Endothelial cell of umbilical vein (primary cell): ENCODE measurements at places on chromosomes 5 and 9. TPM values are rescaled to one million over a fixed set of nuclear protein-coding genes. Genes with fewer than 3 reads are reported as not detected.

DNA sequence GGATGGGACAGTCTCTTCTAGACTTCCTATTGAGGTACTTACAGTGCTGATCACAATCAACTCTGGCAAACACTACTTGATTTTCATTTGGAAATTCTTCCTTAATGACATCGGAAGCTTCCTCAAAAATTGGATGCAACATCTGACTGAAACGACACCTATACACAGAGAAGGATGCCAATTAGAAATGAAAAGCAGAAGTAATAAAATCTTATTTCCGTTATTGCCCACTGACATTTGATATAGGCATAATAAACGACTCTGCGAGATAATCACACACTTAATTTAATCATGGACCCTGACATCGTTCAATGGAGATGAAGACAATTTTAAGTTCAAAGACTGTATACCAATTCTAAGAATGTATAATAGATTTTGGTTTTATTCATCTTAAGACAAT lies 46.4 kb downstream of the ERP44 start:
- no peak for DNase-seq
- no peaks in the 10 kb centered on the region for H3K36me3 ChIP-seq
- no peak overlapping the region for H3K4me3 ChIP-seq
- no peaks in the 10 kb centered on the region for H3K27me3 ChIP-seq
- no peak overlapping the region for H3K27ac ChIP-seq

GRCh38 chr5:162638849-162639248 lies 571.3 kb downstream of the GABRG2 start:
- no peak for DNase-seq
- no peak overlapping the region for H3K27ac ChIP-seq
- H3K4me1 ChIP-seq: no peaks in the 10 kb centered on the region
- no peaks in the 10 kb centered on the region for H3K36me3 ChIP-seq

GRCh38 chr5:124697933-124698591 lies 48.4 kb downstream of the ZNF608 start:
- DNase-seq: peak; percentile 34
- H3K36me3 ChIP-seq: peaks cover 2% of the 10 kb centered on the region

Gene FBN2
- total RNA-seq: 57.4 and 61.6 TPM in 2 replicates

GRCh38 chr9:70588999-70589398 lies 174.5 kb upstream of the KLF9 start:
- no peak overlapping the region for H3K4me3 ChIP-seq
- H3K36me3 ChIP-seq: no peaks in the 10 kb centered on the region
- H3K27me3 ChIP-seq: no peaks in the 10 kb centered on the region
- H3K4me1 ChIP-seq: peaks cover 34% of the 10 kb centered on the region

DNA sequence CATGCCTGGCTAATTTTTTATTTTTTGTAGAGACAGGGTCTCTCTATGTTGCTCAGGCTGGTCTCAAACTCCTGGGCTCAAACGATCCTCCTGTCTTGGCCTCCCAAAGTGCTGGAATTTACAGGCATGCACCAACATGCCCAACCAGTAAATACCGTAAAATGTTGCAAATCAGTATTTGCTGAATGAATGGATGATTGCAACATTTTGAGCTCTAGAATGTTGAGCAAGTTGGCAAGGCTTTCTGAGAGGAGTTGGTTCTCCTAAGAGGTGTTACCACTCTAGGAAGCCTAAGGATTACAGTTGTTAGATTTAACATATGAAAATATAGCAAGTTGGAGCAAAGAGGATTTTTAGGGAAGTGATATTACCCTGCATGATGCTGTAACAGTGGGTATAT lies 15.6 kb upstream of the DMXL1 start:
- no peaks in the 10 kb centered on the region for H3K4me1 ChIP-seq
- no peaks in the 10 kb centered on the region for H3K27me3 ChIP-seq
- H3K4me3 ChIP-seq: no peak overlapping the region
- DNase-seq: no peak
- no peak overlapping the region for H3K27ac ChIP-seq
- no peaks in the 10 kb centered on the region for H3K36me3 ChIP-seq

DNA sequence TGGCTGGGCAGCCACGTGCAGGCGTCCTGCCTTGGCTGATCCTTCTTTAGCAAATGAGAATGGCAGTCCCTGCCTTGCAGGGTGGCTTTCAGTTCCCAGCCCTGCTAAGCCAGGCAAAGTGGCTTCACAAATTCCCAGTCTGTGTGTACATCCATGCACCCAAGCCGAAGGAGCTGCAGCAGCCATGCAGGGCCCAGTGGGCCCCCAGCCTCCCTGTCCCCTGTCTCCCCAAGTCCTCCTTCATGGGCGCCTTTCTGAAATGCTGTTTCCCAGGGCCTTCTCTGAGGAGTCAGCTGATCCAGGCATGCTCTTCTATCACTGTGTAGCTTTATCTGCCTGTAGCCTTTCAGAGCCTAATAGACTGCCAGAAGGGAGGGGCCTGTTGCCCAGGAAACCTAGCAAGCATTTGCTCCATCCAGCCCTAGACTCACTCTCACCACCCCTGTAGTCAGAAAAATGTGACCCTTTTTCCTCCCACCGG lies 47.4 kb upstream of the SHC3 start:
- no peaks in the 10 kb centered on the region for H3K4me1 ChIP-seq
- no peak overlapping the region for H3K27ac ChIP-seq
- H3K36me3 ChIP-seq: no peaks in the 10 kb centered on the region
- no peak for DNase-seq
- no peak overlapping the region for H3K4me3 ChIP-seq

DNA sequence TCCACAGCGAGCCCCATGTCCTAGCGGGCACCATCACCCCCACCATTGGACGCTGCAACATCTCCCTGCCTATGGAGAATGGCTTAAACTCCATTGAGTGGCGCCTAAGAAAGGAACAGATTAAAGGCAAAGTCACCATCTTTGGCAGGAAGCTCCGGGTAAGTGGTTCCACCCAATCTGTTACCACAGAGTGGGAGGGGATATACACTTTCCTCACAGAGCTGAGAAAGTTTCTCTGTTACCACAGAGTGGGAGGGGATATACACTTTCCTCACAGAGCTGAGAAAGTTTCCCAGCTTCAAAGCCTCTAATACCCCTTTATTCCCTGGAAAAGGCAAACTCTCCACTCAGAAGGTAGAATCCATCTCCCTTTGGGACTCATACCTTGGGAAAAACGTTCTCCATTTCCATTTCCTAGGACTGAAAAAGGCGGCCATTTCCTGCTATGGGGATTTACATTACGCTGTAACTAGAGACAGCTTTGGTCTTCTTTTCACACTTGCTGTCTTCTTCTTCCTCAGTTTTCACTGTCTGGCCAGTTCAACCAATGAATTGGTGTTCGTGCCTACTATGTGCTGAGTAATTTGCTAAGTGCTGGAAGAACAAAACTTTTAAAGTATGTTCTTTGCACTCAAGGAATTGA lies 63.4 kb upstream of the WWC1 start:
- H3K27me3 ChIP-seq: no peaks in the 10 kb centered on the region
- H3K27ac ChIP-seq: no peak overlapping the region

GRCh38 chr5:79955941-79956670 lies 35.0 kb downstream of the MTX3 start:
- DNase-seq: no peak
- no peaks in the 10 kb centered on the region for H3K27me3 ChIP-seq
- no peaks in the 10 kb centered on the region for H3K4me1 ChIP-seq
- no peak overlapping the region for H3K27ac ChIP-seq
- H3K4me3 ChIP-seq: no peak overlapping the region

Gene SPATA31C1
- total RNA-seq: not detected in 2 replicates

Gene DMRTA1
- total RNA-seq: 1.2 and 2.1 TPM in 2 replicates

- no peaks in the 10 kb centered on the region for H3K27me3 ChIP-seq
- no peaks in the 10 kb centered on the region for H3K36me3 ChIP-seq
- peak; percentile 84 for DNase-seq
- H3K27ac ChIP-seq: peak overlapping the region; percentile 50
- no peak overlapping the region for H3K4me3 ChIP-seq
These were observed 87.8 kb downstream of the HAPLN1 start for GRCh38 chr5:83632874-83633273.

DNA sequence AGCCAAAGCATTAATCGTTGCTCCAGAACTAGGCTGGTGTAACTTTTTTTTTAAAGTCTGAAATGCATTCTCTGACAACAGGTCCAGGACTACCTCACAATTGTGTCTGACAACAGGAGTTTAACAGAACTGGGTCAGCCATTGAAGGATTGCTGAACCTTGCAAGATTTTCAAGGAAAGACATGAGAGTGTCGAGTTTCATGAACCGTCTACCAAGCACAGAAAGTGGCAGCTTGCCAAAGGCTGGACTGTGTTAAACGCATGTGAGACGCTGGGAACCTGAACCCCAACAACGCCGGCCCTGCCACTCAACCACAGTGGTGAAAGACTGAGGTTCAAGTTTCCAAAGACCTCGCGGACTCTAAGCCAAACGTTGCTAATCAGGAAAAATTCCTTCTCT lies 79.1 kb downstream of the LHFPL2 start:
- DNase-seq: peak; percentile 73
- H3K27ac ChIP-seq: no peak overlapping the region
- peaks cover 39% of the 10 kb centered on the region for H3K4me1 ChIP-seq
- no peaks in the 10 kb centered on the region for H3K27me3 ChIP-seq
- H3K36me3 ChIP-seq: no peaks in the 10 kb centered on the region

DNA sequence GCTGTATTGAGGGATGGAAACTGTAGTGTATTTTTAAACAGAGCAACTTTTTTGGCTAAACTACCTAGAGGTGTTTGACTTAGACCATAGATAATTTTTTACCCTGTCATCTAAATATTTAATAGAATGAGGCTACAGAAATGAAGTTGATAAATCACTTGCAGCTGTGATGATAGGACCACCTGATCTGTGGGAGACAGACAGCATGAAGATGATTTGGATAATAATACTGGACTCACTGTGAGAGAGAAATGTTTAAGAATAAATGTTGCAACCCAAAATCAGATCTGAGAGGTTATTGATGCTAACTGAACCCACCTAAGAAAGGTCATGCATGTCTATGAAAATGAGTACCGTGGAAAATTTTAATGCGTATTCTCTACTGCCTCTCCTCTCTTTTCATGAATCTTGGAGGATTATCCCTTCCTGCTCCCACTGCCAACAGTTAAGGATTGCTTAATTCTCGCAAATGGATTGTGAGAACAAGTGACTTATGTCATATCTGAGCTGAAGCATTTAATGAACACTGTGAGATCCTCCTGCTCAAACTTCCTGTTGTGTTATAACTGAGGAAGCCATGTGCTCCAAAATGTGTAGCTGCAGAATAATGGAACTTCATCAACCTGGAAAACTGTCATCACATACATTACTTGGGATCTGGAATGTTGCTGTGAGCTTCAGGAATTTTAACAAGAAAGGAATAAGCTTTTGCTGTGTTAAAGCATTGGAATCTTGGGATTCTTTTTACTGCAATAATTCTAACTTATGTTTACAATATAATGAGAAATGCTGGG lies 617.9 kb upstream of the CDH18 start:
- H3K4me1 ChIP-seq: no peaks in the 10 kb centered on the region
- H3K27ac ChIP-seq: no peak overlapping the region

GRCh38 chr9:97397220-97397619 lies 14.7 kb upstream of the TDRD7 start:
- no peak for DNase-seq
- no peak overlapping the region for H3K4me3 ChIP-seq
- H3K27me3 ChIP-seq: peaks cover 2% of the 10 kb centered on the region

DNA sequence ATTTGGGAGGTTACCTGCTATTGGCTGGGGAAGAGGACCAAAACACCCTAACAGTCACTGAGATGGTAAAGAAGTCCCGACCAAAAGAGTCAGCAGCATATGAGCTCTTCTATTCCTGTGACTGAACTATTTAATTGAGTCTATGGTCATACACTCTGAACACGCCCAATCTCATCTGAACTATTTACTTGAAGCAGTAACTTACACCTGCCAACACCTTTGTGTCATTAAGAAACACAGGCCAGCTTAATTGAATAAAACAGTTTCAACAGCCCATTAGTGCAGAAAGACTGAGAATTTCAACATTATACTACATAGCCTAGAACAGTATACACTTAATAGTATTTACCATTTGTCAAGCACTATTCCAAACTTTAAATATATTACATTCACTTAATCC lies 47.8 kb downstream of the NR6A1 start:
- H3K4me3 ChIP-seq: no peak overlapping the region
- no peaks in the 10 kb centered on the region for H3K4me1 ChIP-seq
- no peak for DNase-seq
- no peak overlapping the region for H3K27ac ChIP-seq
- H3K36me3 ChIP-seq: no peaks in the 10 kb centered on the region

- H3K4me3 ChIP-seq: no peak overlapping the region
- no peaks in the 10 kb centered on the region for H3K36me3 ChIP-seq
- no peak for DNase-seq
- no peaks in the 10 kb centered on the region for H3K27me3 ChIP-seq
These were observed 25.7 kb downstream of the FAM170A start for GRCh38 chr5:119655061-119655460.

- no peak for DNase-seq
- no peaks in the 10 kb centered on the region for H3K27me3 ChIP-seq
- H3K27ac ChIP-seq: no peak overlapping the region
- no peak overlapping the region for H3K4me3 ChIP-seq
- H3K4me1 ChIP-seq: no peaks in the 10 kb centered on the region
These were observed 53.6 kb downstream of the SEMA4D start for GRCh38 chr9:89444274-89444673.
